ENCODE measurements at places on chromosomes 5 and 9. TPM values are rescaled to one million over a fixed set of nuclear protein-coding genes. Genes with fewer than 3 reads are reported as not detected.

The PRR7 gene
- total RNA-seq: 0.58 TPM

The PCDHGA5 gene
- 7.0 TPM for total RNA-seq

The ZNF483 gene
- 19.0 TPM for total RNA-seq

DNA sequence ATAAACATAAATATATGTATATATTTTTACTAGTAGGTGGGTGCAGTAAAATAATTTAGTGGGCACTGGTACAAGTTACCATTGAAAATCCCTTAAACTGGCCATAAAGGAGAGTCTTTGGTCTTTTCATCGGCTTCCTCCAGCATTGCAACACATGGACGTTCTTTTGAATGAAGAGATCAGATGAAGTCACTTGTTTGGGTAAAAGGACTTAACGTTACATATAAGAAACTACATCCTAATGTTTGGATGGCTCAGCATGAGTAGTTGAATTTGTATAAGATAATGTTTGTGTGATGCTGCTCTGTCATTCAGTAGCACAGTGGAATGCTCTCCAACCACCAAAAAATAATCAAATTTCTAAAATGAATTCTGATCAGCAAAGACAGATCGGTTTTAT is 31.6 kb downstream of the AFAP1L1 start:
- no peak for DNase-seq

DNA sequence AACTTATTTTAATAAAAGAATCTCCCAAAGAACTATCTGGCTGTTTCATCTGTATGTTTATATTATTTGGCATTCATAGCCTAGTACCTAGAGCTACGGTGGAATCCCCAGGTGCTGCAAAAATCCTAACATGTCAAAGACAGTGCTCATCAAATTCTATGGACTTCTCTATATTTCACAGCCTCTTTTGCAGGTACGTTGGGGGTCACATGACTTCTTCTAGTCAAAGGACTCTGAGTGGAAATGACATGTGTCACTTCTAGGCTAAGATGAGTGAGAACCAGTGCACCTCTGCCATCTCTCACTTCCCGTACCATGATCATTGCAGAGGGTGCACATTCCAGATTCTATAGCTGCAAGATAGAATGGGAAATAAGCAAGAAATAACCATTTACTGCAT is 72.5 kb upstream of the PTGER4 start:
- DNase-seq: no peak

DNA sequence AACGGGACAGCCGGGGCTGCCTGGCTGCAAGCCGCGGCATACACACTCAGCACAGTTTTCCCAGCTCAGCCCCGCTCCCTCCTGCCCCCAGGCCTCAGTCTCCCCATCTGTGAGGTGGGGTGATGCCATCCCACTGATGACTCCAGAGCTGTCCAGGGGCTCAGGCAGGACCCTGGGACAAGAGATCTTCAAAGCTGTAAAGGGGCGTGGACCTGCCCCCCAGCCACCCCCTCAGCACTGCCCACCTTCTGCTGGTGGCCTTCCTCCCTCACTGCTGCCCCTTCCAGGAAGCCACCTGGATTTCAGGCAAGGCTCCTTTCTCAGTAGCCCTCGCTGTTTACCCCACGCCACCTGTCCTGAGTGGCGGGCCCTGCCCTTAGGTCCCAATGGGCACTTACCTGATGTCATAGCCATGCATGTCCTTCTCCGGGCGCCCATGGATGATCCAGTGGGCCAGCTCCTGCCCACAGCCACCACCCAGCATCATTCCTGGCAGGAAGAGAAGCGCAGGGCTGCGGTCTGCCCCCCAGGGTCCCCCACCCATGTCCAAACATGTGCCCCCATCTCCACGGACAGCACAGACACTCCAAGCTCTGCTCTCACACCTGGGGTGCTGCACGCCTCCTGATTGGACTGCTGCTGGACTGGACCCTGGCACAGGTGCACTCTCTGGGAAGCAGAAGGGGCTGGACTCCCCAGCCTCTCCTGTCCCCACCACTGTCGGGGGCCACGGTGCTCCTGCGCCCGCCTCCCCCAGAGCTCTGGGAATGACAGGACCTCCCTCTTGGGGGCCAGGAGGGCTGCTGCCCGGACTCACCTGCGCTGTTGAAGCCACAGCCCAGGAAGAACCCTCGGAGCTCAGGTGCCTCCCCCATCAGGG is 25.7 kb downstream of the SARDH start:
- DNase-seq: no peak

DNA sequence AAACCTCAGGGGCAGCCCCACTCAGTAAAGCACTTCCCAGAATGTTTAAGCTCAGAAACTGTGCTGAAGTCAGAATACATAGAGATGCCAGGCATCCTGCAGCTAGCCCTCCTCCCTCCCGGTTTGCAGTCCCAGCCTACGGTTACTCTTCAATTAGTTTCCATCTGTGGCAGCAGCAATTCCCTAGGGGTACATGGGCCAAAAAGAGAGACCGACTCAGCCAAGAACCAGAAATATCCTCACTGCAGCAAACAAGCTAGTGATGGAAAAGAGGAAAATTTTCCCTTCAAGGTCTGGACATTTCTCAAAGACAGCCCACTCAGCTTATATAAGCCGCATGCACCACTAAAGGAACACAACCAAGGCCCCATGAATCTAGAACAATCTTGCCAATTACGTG is 89.1 kb upstream of the PPP2R2B start:
- no peak for DNase-seq

The BHMT gene
- total RNA-seq: 11.6 TPM

DNA sequence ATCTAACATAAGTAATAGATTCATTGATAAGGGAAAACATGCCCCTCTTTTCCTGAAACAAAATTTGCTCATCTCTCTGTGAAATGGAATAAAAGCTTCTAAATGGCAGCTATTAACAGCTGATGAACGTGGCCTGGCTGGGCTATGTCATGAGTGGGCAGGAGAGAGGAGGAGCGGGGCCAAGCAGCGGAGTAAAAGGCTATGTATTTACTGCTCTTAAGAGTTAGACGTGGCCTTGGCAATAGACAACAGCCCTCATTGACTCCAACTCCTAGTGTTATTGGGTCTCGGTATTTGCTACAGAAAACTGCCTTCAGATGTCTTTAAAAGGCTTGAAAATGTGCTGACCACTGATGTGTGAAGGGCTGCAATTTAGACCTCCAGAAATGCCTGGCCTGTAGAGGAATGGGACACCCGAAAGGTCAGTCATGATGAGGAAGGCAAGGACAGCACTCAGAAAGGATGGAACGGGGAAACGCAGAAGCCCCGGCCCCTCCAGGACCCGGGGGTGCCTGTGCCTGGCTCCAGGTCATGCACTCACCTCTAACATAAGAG is 116.8 kb downstream of the PDZD2 start:
- DNase-seq: no peak

DNA sequence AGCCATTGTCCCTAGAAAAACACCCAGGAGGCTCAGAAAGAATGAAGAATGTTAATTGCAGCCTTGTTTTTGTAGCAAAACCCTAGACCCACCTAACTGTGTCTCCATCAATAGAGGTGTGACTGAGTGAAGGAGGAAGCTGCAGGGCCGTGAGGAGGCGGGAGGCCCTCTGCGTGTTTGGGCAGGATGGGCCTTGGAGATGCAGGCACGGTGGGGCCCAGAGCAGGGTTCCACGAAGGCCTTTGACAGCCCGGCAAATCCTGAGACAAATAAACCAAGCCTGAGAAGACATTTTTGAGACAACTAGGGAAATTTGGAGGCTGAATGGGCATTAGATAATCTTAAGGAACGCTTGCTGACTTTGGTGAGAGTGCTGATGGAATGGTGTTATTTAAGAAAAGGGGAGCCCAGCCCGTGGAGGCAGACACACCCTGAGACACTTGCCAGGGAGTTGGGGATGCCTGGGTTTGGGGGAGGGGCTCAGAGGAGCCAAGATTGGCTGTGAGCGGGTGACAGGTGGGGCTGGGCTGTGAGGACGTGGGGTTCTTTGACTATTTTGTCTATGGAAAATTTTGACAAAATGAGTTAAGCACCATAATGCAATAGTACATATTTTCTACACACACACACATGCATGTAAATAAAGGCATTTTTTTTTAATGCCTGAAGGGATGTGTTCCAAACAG is 48.8 kb downstream of the BARX1 start:
- DNase-seq: peak; percentile 29

- no peak for DNase-seq
Observed at GRCh38 chr5:72722792-72723452, 93.5 kb upstream of the TNPO1 start.

DNA sequence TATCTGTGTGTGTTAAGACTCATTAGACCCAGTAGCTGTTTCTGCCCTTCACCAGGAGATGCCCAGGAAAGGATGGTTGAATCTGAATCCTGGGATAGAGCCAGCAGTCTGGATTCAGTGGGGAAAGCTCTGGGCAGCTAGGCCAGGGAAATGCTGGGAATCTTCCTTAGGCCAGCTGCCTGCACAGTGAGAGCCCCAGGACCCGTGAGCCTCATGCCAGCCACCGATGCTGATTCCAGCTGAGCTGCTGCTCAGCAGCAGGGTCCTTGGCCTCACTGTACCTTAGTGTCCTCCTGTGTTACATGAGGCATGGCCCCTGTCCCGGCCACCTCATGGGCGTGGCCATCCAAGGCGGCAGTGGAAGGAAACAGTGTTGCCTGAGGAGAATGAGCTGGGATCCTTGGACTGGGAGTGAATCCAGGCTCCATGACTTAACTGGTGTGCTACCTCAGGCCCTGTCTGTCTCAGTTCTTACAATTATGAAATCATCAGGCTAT is 87.1 kb downstream of the AMBP start:
- no peak for DNase-seq
